ENCODE measurements at places on chromosomes 16 and 17.

DNA sequence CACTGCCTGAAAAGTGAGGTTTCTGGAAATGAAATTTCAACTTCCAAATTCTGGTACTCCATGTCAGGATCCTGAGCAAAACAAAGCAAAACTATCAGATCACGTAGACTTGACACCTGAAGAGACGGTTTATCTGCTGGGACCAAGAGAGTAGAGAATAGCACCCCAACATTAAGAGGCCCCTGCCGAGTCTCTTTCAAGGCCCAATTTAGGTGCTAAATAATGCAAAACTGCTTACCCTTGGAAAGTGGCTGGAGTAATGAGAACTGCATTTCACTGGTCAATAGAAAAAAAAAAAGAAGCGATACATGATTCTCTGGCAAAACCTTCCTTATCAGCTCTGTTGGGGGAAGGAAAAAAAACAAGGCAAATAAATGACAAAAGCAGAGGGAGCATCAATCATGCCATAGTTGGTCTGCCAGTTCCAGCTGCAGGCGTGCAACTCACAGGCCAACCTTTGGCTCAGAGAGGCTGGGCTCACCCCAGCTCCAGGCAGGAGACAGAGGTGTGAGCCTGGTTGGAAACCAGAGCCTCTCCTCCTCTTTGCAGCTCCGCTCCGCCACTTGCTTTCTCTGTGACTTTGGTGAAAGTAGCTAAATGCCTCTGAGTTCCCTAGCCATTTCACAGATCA lies 595.2 kb downstream of the TOX3 start:
- no peak for DNase-seq

GRCh38 chr17:69669441-69670178 lies 255.1 kb downstream of the MAP2K6 start:
- no peak for DNase-seq

- DNase-seq, result no peak
These were observed 355.6 kb downstream of the SEC14L1 start for GRCh38 chr17:77496401-77496801.

DNA sequence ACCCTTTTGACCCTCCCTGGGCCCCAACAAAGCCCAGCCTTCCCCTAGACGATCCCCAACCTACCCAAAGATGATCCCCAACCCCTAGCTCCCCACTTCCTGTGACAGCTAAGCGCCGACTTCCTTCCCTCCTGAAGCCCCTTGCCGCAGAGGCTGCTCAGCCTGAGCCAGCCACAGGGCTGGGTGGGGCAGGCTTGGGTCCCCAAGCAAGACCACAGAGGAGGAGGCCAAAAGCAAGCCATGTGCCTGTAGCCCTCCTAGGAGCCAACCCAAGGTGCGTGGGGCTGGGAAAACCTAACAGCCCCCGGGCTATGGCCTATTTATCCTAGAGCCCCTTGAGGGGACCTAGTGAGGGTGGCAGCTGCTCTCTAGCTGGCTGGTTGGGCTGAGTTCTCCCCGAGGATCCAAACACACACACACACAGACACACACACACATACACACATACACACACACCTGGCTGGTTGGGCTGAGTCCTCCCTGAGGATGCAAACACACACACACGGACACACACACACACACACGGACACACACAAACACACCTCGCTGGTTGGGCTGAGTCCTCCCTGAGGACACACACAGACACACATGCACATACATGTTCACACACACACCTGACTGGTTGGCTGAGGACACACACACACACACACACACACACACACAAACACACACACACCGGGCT lies 4.8 kb downstream of the ARRB2 start:
- DNase-seq, result no peak

GRCh38 chr16:72300892-72301291 lies 128.9 kb upstream of the PMFBP1 start:
- DNase-seq, result no peak

DNA sequence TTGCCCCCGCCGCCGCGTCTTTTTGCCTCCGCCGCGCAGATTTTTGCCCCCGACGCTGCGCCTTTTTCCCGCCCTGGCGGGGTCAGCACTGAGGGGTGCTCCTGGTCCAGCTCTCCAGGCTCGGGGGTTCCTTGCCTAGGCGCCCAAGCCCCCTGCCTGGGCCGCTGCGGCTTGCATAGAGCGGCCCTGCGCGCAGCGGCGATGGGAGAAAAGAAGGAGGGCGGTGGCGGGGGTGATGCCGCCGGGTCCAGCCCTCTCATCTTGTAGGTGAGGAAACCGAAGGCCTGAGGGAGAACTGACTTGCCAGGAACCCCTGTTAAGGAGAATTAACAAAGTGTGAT lies 330.8 kb upstream of the WSB1 start:
- DNase-seq, result no peak

- no peak for DNase-seq
These were observed 26.5 kb upstream of the CRHR1 start for GRCh38 chr17:45757431-45758218.

DNA sequence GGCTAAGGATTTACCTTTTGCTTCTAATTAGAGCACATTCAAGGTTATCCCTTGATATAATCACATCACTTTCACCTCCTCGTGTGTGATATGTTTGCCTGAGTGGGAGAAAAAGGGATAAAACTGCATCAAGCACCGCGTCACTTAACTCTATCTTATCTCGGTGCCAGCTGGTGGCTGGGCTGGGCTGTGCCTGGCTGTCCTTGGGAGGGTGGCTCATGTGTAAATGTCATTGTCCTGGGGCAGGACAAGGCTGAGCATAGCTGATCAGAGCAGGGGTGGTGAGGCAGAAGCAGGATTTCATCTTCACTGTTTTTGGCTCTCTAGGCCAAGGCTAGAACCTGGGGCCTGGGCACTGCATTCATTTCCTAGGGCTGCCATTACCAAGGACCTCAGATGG lies 105.3 kb downstream of the RAP1GAP2 start:
- no peak for DNase-seq

DNA sequence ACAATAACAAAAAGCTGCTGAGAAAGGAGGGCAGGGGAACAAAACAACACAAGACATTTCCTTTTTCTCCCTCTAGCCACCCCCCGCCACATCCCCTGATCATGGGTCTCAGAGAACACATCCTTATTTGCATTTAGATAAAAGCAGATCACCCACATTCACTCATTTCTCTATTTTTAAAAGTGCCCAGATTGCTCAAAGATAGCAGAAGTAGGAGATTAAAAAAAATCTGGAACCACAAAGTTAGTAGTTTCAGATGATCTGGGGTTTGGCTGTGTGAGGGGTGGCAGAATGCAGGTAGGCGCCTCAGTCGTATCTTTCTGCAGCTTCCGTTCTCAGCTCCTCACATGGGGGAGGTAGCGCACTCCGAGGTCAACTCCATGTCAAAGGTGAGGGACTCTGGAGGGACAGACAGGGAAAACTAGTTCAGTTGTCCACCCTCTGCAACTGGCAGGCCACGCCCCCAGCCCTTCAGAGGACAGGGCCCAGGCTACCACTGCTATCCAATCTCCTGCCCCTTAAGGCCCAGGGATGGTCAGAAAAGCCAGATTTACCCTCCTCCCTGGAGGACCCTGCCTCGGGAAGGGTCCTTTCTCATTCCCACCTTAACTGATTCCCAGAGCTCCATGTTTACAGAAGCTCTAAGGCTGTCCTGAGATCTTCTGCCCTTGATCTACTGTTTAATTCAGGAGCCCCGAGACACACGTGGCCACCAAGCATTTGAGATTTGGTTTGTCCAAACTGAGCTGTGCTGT lies 27.3 kb downstream of the STAT5A start:
- no peak for DNase-seq

DNA sequence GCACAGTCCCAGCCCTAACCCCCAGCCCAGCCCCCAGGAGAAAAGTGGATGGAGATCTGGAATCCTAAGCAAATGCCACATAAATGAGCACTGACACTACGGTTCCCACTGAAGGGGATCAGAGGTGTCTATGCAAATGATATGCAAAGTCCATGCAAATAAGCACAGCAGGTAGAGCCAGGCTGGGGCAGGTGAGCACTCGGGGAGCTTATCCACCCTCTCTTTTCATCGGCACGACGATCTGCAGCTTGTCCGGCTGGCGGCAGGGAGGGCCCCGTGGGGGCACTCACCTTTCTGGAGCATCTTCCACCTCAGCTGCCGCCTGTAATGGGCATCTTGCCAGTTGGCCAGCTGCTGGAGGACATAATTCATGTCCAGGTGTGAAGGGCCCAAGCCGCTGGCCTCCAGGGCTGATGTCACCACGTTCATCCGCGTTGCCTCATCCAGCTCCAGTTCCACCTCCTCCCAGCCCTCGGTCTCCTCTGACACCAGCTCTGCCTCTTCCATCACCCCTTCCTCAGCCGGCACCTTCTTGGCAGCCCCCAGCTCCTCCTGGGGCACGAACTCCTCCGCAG lies 9.9 kb downstream of the HAP1 start:
- DNase-seq, result no peak

DNA sequence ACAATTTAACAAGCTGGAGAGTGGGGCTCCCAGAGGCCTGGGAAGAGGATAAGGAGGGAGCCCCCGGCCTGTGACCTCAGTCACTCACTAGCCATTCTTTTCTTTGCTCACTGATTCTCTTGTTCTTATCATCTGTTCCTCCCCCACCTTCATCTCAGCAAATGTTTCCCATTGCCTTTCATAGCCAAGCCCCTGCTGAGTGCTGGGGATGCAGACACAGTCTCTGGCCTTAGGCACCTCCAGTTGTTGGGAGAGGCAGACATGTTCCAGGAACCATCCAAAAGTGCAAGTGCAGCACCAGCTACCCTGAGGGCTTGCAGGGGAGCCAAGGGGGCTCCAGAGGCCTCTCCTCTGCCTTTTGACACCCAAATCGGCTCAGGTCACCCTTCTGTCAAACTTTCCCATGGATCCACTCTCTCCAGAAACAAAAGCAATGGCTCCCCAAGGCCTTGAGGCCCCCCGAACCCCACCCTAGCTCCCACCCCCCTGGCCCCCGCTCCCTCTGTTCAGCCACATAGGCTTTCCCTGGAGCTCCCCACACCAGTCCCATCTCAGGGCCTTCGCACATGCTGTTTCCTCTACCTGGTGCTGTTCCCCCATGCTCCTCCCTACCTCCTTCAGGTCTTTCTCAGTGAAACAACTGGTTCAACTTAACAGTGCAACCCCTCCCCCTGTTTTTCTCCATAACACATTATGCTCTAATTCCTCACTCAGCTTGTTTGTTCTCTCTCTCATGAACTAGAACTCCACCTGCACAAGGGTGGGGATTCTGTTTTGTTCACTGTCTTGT lies 14.9 kb upstream of the KCNJ12 start:
- no peak for DNase-seq

- DNase-seq, result no peak
These were observed 13.2 kb upstream of the SLC16A5 start for GRCh38 chr17:75074532-75074931.

- DNase-seq, result no peak
These were observed 31.3 kb upstream of the TOX3 start for GRCh38 chr16:52578007-52578828.

DNA sequence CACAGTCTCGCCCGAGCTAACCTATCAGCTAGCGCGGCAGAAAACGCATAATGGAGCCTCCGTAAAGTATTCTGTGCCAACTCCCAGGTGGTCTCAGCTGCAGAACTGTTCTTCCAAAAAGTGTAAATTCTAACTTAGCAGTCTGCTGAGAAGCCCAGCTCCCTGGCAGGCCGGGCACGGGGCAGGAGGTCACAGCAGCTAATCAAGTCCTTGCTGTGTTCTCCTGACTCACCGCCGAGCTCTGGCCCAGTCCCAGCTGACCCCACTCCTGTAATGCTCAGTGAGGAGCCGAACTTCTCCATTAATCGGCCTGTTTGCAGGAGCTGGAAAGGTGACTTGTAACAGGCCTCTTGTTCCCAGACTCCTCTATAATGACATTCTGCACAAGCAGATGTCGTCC lies 193.3 kb downstream of the IRX3 start:
- no peak for DNase-seq

DNA sequence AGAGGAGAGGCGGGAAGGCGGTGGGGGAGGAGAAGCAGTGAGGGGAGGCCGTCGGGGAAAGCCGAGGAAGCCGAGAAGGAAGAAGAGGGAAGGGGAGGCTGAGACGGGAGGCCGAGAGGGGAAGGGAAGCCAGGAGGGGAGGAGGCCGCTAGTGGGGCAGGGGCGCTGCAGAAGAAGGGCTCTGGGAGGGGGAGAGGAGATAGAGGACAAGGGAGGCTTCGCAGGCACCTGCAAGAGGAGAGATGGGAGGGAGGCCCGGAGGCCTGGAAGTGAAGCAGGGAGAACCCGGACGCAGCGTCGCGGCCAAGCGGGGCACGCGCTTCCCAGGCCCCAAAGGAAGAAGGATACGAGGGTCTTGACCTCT lies 2.3 kb downstream of the C17orf58 start:
- no peak for DNase-seq

GRCh38 chr17:33647956-33648355 lies 354.9 kb upstream of the ASIC2 start:
- DNase-seq, result no peak

GRCh38 chr17:61774724-61775123 lies 88.6 kb downstream of the BRIP1 start:
- DNase-seq, result no peak

DNA sequence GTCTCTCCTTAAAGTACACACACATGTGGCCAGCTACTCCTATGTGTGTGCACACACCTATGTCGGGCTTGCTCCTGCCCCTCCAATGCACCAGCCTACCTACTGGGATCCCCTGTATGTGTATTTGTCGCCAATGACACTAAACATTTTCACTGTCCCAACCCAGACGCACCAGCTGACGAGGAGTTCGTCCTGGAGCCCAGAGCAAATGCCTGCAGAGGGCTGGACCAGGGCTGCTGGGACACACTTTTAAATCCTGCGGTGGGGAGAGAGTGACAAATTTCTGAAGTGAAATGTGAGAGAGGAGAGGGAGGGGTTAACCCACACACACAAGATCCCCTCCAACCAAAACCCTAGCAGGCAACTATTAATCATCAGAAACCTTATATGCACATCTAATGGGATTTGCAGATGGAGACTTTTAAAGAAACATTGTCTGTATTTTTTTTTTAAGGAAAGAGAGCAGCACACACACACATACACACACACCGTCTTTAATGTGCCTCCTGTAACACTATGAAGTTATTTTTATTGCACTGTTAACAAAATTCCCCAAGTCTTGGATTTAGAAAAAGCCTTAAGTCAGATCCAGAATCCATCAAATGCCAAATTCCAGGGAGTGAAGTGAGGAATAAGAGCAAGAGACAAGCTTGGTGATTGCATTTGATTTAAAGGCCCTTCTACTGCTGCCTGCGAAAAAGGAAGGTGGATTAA lies at the start of gene MEOX1:
TSS of gene MEOX1 (minus strand) at position 224 of the 714 bp plus-strand sequence. CDS start 388 bp downstream, outside the sequence.
- no peak for DNase-seq

DNA sequence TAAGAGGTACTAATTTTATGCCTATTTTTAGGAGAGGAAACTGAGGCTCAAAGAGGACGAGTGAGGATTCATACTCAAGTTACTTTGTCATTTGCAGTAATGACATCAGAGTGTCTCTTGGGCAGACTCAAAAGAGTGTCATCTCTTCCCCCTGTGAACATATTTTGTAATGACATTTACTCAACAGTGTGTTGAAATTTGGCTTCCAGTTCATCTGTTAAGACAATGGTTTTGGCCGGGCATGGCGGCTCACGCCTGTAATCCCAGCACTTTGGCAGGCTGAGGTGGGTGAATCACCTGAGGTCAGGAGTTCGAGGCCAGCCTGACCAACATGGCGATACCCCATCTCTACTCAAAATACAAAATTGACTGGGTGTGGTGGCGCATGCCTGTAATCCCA lies 28.9 kb downstream of the WFDC1 start:
- DNase-seq, result no peak
